ENCODE measurements at places on chromosomes 1 and 21.

DNA sequence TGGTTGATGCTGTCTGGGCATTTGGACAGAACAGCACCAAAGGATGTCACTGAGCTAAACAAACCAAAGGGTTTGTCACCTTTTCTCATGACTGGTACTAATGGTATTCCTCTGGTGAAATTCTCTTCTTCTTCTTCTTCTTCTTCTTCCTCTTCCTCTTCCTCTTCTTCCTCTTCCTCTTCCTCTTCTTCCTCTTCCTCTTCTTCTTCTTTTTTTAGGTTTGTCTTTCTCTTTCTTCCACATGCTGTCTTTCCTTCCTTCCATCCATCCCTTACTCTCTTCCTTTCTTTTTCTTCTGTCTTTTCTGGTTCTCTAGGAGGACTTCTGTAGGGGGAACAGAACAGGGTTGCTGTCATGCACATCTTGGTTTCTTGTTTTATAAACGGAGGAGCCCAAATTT, 9.3 kb upstream of the IGFN1 start:
- DNase-seq: no peak

GRCh38 chr1:167118188-167118587, 24.3 kb downstream of the STYXL2 start:
- DNase-seq: no peak

GRCh38 chr1:14678011-14678638, 79.6 kb downstream of the KAZN start:
- no peak for DNase-seq

DNA sequence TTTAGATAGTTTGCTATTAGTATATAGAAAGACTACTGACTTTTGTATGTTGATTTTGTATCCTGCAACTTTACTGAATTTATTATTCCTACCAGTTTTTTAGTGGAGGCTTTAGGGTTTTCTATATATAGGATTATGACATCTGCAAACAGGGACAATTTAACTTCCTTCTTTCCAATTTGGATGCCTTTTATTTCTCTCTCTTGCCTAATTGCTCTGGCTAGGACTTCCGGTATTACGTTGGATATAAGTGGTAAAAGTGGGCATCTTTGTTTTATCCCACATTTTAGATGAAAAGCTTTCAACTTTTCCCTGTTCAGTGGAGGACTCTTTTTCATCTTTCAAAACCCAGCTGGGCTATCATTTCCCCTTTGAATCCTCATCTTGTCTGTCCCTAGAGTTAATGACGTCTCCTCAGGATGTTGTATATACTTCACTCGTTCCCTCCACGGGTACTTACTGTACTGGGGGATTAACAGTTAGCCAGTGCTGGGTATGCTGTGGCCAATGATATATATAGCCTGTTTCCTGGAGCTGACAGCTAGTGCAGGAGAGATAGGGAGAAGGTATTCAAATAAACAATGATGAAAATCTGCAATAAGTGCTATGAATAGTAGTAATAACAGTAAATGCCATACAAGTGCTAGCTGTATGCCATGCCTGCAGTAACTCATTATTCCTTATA, 9.8 kb downstream of the ACOT11 start:
- DNase-seq: no peak

DNA sequence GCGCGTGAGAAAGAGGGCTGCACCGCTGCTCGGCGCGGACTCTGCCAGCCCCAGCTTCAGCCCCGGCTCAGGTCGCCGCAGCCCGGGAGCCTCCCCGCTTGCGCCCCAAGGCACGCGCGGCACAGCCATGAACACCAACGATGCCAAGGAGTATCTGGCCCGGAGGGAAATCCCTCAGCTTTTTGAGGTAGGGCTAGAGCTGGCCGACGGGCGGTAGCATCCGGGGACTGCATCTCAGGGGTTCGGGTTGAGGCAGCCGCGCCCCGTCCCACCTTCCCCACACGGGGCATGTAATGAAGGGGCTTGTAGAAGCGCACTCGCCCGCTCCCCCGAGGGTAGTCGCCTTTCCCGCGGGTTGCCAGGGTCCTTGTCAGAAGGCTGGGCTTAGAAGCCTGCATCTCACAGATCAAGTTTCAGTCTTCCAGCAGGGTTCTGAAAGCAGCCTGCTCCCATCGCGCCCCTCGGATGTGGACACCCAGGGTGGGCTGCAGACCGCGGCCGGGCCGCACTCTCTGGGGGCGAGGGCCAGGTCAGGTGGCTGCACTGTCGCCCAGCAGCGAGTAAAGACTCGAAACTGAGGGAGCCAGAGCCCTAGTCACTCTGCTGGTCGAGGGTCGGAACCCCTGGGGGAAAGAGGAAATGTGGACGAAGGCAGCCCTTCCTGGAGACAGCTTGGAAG, 507 bp downstream of the AK5 start:
- peak; percentile 84 for DNase-seq

DNA sequence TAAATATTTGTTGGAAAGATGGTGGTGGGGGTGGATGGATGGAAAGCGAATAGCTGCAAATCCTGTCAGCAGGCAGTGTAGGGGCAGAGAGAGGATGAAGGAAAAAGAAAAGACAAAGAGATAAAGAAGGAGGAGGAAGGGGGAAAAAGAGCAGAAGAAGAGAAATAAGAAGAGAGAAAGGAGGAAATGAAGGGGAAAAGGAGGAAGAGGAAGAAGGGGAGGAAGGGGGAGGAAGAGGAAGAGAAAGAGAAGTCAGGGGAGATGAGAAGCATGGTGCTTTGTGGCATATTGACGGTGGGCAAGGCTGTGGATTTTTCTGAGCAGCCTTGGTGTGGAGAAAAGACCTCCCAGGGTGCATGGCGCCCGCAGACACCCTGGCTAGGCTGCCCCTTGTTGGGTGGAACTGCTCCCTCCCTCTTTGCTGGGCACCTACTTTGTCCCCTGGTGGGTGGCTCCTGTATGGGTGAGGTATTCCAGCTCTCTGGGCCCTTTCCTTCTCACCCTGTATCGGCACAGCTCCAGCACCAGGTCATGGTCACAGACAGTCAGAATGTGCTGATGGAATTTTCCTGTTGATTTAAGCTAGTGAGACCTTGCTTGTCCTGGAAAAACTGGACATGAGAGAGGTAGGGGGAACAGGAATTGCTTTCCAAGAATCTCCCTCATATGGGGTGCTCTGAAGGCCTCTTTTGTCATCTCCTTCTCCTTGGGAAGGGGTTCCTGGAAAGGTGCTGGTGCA, 45.7 kb upstream of the TLR5 start:
- no peak for DNase-seq

GRCh38 chr1:33460947-33461629, 11.4 kb upstream of the ZSCAN20 start:
- DNase-seq: no peak

DNA sequence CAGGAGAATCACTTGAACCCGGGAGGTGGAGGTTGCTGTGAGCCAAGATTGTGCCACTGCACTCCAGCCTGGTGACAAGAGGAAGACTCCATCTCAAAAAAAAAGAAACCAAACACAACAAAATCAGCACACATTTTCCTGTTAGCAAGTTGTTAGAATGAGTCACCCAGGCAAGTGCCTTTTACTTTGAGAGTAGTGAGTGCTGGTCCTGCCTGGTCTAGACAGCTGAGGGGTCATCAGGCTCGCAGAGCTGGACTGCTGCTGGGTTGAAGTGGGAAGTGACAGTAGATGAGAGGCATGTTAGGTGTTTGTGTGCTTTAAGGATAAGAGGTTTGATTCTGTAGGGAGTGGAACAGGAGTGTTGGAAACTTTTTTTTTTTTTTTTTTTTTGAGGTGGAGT, 31.9 kb downstream of the GNPAT start:
- no peak for DNase-seq

DNA sequence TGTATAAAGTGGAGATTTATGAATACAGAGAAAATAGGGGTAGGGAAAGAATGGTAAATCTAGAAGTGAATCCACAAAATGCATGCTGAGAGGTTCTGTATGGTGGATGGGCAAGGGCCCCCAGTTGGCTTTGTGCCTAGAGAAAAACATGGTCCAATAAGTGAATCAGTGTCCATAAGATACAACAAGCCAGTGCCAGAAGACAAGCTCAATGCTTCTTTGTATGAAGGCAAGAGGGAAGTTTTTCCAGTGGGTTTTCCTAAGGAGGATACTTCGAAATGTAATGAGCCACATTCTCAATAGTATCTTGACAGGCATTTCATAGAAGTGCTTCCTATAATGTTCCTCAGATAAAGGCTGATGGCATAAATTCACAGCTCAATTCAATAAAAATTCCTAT, 169.4 kb upstream of the HMCN1 start:
- DNase-seq: no peak

Data from retina (tissue), 1 donor.